ENCODE measurements at places on chromosomes 6 and 20.

DNA sequence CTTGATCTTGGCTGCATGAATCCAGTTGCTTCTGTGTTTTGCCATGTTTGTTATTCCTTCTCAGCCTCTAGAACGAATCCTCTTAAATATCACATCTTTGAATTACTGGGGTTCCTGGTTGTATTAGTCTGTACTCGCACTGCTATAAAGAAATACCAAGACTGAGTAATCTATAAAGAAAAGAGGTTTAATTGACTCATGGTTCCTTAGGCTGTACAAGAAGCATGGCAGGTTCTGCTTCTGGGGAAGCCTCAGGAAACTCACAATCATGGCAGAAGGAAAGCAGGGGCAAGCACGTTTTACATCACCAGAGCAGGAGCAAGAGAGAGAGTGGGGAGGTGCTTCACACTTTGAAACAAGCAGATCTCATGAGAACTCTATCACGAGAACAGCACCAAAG is 18.0 kb upstream of the BFSP1 start:
- DNase-seq = no peak

DNA sequence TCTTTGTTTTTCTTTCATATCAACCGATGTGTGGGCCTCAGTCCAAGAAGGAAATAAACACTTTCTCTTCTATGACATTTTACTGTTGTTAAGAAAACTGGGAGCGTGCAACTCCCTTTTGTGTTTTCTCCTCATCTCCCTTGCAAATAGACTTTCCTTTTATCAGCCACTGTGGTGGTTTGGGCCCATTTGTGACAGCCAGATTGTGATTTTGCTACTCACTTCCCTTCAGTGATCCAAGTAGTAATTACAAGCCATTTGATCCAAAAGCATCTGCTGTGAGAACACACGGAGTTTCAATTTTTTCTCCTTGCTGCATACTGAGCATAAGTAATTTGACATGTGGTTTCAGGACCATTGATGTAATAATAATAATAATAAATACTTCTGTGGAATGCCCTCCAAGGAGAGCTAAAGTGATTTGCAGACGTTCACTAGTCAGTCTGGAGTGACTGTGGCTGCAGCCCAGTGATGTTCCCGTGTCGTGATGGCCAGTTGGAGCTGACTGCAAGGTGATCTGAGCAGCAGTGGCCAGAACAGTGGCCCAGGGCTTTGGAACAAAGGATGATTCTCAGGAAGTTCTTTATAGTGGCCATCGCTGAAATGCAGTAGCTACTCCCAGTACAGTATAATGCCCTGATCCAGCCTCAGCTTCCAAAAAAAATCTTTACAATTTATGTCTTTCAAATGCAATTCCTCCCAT is 91.9 kb upstream of the CLDN20 start:
- DNase-seq = no peak

- no peak for DNase-seq
These were observed 144.2 kb downstream of the EYA2 start for GRCh38 chr20:47038566-47039560.

DNA sequence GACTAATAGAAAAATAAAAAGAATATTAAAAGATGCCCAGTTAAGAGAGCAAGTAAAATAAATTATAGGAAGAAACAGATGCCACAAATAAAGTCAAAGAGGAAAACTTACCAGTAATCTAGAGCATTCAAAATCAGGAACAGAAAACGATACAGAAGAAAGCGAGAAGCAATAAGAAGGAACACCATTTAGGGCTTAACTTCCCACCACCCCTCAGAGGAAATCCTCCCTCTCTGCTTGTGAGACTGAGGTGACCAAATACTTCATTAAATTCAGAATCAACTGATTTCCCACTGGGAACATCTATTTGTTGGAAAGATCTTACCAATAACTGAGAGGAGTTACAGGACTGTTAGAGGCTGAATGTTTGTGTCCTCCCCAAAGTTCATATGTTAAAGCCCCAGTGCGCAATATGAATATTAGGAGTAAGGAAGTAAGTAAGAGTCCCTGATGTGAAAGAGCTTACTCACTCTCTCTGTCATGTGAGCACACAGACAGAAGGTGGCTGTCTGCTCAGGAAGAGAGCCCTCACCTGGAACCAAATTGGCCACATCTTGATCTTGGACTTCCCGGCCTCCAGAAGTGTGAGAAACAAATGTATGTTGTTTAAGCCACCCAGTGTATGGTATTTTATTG is 19.5 kb downstream of the KATNA1 start:
- no peak for DNase-seq

- no peak for DNase-seq
These were observed 93.7 kb downstream of the PPP1R14C start for GRCh38 chr6:150236544-150236943.

DNA sequence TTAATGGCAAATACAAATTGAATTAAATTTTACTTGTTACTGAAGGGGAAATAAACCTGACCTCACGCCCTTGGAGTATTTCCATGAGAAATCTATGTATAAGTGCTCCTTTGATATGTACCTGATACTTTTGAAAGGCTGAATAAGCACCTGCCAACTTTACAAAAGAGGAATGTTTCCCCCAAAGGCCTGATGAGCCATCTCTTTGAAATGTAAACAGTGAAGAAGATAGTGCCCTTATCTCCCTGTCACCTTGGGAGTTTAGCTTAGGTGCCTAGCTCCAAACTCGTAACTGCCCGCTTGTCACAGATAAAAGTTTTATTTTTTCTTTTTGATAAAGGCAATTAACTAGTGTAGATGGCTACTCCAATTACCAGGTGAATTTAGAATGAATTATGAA is 1.1 kb upstream of the ZNF343 start:
- DNase-seq = no peak

DNA sequence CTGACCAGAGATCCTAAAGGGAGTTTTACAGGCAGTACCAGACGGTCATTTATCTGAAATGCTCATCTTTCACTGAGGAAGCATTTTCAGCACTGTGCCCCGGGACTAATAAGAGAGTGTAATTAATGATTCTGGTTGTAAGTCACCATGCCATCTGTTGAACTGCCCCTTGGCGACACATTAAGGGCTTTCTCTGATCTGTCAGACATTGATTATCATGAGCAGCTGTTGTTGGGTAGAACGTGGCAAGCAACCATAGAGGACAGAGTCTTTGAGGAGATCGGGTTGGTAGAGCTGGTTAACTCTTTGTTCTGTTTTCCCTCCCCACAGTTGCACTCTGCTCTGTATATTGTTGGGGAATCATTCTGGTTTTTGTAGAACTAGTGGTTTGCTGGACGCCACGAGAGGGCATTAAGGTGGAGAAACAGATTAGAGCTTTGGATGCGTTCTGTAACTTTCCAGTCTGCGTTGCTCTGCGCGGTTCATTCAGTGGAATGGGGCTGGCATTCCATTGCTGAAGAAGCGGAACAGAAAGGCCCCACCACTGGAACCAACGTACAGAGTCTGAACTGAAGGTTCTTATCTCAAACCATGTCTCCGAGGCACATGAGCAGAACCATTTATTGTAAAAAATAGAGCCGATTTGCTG is 34.3 kb downstream of the RPRD1B start:
- no peak for DNase-seq

GRCh38 chr6:3813918-3814317 is 35.3 kb upstream of the FAM50B start:
- no peak for DNase-seq

DNA sequence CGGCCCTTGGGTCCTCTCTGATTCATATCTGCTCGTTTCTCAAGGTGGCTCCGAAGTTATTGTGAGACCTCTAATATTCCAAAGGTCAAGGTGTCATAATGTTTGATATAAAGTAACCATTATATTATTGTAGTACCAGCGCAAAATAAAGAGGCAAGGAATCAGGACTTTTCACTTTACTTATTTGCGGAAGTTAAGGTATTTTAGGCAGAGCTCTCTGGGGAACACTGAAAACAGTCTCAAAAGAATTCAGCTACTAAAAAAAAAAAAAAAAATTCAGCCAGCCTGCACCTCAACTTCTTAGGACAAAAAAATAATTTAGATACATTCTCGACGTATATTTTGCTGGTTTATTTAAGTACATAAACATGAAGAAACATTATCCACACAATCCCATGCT is 2.4 kb downstream of the OSER1 start:
- no peak for DNase-seq

- no peak for DNase-seq
These were observed 8.0 kb upstream of the TNFAIP3 start for GRCh38 chr6:137859025-137859424.

DNA sequence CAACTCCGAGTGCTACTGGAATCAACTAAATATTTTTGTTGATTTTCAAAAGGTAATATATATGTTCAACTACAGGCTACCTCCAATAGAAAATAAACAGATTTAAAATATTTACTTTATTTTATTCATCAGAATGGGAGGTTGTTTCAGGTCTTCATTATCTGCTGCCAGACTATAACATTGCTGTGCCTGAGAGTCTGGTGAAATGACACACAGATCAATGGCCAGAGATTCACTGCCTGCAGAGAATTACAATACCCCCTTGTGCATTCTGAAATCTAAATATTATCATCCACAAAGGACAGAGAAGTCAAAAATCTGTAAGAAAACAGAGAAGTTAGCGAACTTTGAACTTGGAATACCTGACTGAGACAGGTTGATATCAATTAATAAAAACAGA is 667.8 kb upstream of the GJE1 start:
- DNase-seq = no peak

DNA sequence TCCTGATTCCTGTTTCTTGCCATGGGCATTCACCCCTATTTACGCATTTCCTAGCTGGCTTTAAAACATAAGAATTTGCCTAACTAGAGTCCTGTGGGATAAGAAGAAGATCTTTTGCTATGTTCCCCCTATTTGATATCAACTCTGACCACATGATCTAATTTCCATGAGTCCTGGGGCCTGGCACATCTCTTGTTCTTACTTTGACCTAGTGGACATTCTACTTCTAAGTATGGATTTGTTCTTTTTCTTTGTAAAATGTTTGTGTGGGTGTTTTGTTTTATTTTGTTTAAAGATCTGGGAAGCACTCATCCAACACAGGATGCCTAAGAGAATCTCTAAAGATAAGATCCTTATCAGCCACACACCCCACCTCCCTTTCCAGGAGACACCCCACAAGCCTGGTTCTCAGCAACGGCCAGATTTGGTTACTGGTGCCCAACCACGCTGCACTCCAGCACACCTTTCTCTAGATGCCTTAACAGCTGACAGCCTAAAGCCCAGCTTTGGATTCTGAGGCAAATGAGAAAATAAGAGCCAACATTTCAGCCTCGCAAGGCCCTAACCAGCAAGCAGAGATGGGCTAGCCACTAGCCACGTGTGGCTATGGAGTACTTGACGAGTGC is 74.7 kb downstream of the SLC23A2 start:
- no peak for DNase-seq

- DNase-seq = no peak
These were observed 467.2 kb downstream of the TFAP2B start for GRCh38 chr6:51285876-51286275.

DNA sequence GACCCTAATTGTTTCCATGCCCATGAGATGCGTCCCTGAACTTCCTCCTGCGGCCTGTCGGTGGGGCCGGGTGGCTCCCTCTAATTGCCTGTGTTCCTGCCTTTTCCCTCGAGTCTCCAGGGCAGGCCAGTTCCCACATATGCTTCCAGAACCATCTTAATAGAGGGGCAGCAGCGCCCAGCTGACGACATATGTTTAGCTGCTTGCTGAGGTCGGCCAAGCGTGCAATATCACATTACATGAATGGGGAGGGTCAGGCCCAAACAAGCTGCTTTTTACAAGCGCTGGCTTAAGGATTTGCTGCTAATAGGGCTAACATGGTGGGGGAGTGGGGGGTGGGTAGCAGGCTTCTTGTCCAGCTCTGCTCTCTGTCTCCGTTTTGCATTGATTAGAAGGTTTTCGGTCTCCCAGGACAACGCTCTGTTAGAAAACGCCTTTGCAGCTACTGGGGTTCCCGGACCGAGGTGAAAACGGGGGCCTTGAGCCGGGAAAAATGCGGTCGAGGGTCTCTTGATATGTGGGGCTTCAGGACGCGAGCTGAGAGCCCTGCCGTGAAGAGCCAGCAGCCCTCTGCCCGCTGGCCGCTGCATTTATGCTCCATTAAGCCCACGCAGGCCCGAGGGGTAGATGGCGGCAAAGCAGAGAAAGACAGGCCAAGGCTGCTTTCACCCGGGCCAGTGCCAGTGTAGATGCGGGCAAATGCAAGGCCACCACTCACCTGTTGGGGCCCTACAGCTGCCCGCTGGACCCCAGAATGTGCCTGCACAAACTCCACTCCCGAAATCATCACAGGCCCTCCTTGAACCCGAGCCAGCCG is 308.5 kb downstream of the BMP7 start:
- DNase-seq = no peak

GRCh38 chr6:119027465-119027864 is 51.0 kb downstream of the FAM184A start:
- DNase-seq = no peak

DNA sequence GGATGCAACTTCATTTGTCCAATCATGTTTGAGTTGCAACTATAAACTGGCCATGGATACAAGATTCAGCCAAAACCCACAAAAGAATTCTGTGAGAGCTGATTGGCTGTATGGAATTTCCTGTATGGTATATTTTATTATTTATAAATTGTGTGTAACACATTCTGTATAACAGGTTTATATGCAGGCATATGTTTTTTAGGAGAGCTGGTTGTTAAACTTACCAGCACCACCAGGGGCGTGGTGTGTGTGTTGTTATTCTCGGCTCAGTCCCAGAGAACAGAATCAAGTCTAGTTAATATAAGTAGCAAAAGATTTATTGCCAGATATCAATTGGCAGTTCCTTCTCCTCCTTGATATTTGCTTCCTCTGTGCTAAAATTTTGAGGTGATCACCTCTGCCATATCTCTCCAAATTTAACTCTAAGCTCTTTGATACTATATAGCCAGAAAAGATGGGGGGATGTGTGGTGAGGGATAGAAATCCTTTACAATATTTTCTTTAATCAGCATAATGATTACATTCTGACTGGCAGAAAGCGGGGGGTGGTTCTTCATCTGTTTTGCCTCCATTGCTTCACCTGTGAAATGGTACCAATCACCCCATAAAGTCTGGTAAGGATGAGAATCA is 22.9 kb downstream of the CNBD2 start:
- DNase-seq = no peak

GRCh38 chr6:54194067-54194466 is 82.8 kb downstream of the MLIP start:
- no peak for DNase-seq

DNA sequence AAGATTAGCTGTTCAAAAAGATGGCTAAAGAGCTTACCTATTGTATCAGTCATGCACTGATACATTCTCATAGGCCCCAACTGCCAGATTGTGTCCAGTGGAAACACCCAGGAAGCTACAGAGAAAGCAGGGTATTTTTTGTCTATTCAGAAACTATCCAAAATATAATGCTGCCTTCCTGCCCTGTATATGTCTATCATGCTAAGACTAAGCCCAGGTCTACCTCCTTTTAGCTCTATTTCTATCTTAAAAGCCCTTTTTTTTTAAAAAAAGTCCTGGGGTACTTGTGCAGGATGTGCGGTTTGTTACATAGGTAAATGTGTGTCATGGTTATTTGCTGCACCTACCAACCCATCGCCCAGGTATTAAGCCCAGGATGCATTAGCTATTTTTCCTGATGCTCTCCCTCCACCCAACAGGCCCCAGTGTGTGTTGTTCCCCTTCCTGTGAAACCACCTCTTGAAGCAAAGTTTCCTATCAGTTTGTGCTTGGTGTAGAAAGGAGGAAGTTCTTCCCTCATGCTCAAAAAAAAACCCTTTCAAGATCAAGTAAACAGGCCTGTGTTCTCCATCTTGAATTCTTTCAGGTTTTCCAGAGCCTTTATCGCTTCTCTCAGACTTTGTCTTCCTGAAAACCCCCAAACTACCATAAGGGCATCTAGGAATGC is 514 bp downstream of the DEFB129 start:
- no peak for DNase-seq
